ENCODE measurements at places on chromosomes 1 and 21. TPM values are rescaled to one million over a fixed set of nuclear protein-coding genes. Genes with fewer than 3 reads are reported as not detected.

DNA sequence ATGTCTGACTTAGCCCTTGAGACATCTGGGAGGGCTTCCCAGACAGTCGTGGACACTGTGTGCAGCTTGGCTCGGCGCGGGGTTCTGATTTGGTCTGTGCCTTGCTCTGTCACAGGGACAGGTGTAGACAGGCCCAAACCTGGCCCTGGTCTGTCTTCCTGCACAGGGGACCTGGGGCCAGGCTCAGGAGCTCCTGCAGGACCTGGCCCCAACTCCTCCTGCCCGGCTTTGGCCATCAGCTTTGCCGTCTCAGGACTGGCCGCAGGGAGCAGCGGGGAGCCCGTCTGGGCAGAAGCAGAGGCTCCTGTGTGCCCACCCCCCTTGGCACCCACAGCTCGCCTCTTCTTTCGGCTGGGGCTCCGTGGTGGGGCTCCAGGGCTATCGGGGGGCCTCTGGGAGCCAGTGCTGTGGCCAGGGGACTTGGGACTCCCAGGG is 1.7 kb downstream of the PERM1 start:
- no peak for DNase-seq

DNA sequence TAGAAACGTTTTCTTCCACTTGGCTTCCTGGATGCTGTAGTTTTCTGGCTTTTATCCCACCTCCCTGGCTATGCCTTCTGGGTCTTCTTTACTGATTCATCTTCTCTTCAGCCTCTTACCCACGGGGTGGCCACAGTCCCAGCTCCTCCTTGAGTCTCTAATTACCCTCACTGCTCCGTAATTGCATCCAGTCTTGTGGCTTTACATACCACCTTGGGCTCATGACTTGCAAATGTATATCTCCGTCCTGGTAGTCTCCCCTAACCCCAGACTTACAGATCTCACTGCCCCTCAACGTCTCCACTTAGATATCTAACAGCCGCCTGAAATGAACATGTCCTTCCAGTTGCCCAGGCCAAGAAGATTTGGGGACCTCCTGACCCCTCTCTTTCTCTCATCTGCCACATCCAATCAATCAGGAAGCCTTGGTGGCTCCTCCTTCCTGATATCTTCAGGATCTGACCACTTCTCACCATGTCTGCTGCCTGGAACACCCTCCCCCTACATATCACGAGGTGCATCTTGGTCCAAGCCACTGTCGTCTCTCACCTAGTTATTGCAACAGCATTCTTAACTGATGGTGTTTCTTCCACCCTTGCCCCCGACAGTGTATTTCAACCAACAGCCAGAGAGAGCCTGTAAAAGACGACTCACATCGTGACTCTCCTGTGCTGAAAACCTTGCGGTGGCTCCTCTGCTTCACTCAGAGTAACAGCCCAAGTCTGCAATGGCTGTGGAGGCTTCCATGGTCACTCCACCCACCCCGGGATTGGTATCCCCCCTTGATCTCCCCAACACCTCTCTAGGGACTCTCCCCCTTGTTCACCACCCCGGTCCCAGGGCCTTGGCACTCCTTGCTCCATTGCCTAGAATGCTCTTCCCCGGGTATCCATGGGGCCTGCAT is 219.0 kb upstream of the POU3F1 start:
- no peak for DNase-seq

- DNase-seq, result no peak
Observed at GRCh38 chr1:76928522-76928921, 61.2 kb downstream of the ST6GALNAC5 start.

DNA sequence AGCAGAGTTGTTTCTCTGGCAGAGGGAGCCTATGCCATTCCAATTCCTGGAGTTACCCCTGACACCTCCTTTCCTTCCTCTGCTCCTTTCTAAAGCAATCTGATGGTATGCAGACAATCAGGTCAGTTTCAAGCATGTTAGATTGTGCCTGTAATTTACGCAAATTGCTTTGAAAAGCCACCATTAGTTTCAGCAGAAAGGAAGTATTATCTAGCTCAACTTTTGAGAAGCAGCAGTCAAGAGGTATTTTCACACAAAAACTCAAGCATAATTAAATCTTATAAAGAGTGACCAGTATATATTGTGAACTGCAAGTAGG is 2.2 kb downstream of the ERRFI1 start:
- DNase-seq, result no peak

DNA sequence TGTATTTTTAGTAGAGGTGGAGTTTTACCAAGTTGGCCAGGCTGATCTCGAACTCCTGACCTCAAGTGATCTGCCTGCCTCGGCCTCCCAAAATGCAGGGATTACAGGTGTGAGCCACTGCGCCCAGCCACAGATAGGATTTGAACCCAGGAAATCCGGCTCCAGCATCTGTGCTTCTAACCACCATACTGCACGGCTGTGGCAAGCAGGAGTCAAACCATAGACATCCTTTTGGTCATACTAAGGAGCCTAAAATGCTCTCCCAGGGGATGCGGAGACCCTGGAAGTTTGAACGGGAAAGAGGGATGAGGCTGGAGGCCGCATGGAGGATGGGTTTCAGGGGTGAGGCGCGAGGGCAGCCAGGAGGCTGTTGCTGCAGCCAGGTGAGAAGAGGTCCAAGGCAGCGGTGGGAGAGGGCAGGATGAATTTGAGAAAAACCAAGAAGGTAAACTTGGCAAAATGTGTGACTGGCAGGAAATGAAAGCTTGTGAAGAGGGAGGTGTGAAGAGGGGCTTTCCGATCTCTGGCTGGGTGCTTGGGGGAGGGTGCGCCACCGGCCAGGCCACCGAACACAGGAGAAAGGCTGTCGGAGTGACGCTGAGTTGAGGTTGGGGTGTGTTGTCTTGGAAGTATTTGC is 24.0 kb upstream of the CDK18 start:
- no peak for DNase-seq

- peak; percentile 79 for DNase-seq
Observed at GRCh38 chr1:1431845-1432273, 3.6 kb upstream of the VWA1 start.

DNA sequence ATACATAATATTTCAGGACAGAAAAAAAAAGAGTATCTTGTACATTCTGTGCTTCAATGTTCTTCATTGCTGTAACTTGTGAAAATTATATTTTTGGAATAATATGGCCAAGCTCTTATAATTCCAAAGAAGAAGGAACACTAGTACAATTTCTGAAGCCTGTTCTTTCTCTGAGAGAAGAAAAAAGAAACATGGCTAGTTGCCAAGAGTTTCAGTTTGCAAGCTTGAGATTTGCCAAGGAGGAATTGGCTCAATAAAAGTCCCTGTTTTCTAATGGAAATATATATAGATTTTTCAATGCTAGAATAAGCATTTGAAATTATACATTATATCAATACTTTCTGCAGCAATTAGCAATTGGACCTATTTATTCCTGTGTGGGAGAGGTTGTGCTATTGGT is 285.2 kb upstream of the NEGR1 start:
- no peak for DNase-seq

GRCh38 chr1:206136241-206136640 is 19.1 kb upstream of the AVPR1B start:
- DNase-seq, result no peak

DNA sequence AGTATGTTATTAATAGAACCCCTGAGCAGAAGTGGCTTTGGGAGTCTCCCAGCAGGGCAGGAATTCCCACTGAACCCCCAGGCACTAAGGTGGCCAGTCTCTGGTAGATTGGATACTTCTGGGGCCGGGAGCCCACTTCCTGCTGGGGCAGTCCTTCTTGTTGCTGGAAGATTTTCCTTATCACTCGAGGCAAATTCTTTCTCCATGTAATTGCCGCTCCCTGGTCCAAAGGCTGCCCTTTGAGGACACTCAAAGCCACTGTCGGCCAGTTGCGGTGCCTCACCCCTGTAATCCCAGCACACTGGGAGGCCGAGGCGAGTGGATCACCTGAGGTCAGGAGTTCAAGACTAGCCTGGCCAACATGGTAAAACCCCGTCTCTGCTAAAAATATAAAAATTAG is 22.6 kb upstream of the TNFRSF1B start:
- no peak for DNase-seq

- no peak for DNase-seq
Observed at GRCh38 chr1:204255966-204256365, 42.2 kb upstream of the GOLT1A start.

DNA sequence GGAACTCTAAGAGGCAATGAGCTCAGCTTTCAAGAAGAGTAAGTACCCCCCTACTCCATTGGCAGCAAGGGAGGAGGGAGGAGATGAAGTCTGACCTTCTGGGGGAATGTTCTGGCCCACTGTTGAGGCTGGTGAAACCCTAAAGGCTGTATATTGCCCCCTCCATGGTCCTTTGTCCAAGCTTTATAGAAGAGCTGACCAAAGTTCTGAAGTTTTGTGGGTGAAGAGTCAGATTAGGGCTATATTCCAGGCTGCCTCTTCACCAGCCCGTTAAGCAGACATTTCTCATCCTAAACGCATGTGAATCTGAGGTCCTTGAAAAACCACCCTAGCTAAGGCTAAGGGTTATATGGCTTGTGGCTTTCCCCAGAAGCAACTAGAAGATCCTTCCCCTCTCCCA is 1.4 kb downstream of the C1orf94 start:
- DNase-seq, result no peak

DNA sequence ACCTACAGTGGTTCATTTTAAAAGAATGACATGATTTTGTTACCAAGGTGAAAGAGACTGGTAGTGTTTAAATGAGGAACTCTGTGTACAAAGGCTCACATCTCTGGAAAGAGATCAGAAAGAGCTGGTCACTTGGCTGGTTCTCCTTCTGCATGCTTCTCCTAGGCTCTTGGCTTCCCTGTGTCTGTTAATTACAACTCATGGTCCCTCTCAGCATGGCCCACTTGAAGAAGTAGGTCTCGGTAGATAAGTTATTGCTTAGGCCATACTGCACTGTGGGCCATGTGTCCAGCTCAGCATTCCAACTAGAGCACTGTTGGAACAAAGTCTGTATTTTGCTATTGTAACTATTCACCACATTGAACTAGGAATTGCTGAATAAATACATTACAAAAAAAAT is 91.1 kb downstream of the KIAA0319L start:
- DNase-seq, result no peak

DNA sequence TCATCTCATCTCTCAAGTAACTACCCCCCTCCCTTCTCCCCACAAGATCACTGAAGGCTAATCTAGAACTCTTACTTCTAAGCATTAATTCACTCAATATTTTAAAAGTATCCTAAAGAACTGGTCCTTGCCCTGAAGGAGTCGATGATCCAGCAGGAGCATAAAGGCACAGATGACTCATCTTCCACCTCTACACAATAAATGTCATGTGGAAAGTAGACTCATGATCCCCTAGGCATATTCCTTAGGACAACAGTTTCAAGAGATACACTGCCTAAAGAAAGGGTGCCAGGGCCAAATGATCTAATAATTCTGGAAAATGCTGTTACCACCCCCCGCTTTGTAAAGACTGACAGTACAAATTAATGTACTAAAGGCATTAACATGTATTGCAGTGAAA is 85.8 kb upstream of the DIRAS3 start:
- DNase-seq, result no peak

GRCh38 chr21:24729568-24729967 is 877.7 kb downstream of the MRPL39 start:
- no peak for DNase-seq

DNA sequence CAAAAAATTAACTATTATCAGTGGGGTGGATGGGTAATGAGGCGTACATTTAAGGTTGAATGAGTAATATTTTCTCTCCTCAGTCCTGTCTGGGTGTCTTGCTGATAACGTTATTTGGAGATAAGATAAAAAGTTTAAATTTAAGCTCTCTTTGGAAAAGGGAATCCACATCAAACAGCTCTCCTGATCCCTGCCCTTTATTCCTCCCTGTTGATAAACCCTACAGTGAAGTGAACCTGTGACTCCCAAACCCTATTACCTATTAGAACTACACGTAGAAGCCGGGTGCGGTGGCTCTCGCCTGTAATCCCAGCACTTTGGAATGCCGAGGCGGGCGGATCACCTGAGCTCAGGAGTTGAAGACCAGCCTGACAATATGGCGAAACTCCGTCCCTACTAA is 9.9 kb upstream of the GPR161 start:
- DNase-seq, result no peak

GRCh38 chr1:156259805-156260204 is 11.9 kb upstream of the PAQR6 start:
- no peak for DNase-seq

DNA sequence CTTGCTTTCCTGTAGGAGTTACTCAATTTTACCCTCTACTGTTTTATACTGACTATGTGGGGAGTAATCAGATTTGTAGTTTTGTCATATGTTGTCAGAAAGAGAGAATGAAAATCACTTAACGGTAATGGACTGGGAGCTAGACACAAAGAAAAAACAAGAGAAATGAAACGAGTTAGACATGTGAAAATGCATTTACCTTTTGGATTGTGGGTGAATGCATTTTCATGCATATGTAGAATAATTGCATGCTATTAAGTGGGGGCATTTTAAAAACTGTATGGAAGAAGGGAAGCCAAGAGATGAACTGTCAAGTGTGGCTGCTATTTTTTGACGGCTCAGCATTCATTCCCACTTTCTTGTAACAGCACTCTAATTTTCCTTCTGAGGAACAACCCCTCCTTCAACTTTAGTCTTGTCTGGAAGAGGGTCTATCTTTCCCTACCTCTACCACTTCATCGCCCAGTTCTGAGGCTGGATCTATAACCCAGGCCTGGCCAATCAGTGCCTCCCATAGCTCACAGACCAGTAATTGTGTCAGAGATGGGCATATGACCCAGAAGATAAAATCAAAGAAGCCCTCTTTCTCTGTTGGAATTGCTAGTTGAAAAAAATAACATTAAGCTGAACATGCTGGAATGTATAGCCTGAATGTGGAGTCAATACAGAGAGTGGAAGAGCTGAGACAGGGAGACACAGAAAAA is 5.2 kb upstream of the ZNF697 start:
- no peak for DNase-seq

DNA sequence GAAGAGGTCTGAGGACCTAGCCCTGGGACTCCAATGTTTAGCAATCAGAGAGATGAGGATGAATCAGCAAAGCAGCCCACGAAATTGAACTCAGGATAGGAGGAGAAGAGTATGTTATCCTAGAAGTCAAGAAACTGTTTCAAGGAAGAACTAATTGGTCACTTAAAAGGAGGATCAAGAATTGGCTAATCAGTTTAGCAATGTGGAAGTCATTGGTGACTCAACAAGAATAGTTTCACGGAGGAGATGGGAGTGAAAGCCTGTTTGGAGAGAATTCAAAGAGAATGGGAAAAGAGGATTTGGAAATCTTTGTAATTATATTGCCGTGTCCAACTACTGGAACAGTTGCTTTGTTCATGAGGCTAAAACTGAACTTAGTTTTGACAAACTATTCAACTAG is 7.4 kb downstream of the HMCN1 start:
- DNase-seq, result no peak

GRCh38 chr21:24197132-24197643 is 1410.1 kb downstream of the MRPL39 start:
- no peak for DNase-seq

- DNase-seq, result no peak
Observed at GRCh38 chr21:39093526-39093925, 89.7 kb downstream of the PSMG1 start.

- no peak for DNase-seq
Observed at GRCh38 chr1:85607126-85607920, 26.8 kb downstream of the CCN1 start.

The ANP32E gene
- 40.6 TPM for total RNA-seq

The SYT14 gene
- total RNA-seq, result 3.8 TPM

The OR2AK2 gene
- total RNA-seq, result not detected

The PLPPR4 gene
- total RNA-seq, result 6.6 TPM

The ACOT7 gene
- 11.9 TPM for total RNA-seq

The PUSL1 gene
- 11.3 TPM for total RNA-seq

The SH2D2A gene
- total RNA-seq, result 1.6 TPM

The DIRAS3 gene
- 2.2 TPM for total RNA-seq

The ATP6V1G3 gene
- total RNA-seq, result not detected

The TSTD1 gene
- total RNA-seq, result 13.1 TPM

The ARHGEF11 gene
- total RNA-seq, result 38.4 TPM

The ADAMTS5 gene
- total RNA-seq, result 10.0 TPM
